ENCODE measurements at places on chromosomes 11 and 22.

DNA sequence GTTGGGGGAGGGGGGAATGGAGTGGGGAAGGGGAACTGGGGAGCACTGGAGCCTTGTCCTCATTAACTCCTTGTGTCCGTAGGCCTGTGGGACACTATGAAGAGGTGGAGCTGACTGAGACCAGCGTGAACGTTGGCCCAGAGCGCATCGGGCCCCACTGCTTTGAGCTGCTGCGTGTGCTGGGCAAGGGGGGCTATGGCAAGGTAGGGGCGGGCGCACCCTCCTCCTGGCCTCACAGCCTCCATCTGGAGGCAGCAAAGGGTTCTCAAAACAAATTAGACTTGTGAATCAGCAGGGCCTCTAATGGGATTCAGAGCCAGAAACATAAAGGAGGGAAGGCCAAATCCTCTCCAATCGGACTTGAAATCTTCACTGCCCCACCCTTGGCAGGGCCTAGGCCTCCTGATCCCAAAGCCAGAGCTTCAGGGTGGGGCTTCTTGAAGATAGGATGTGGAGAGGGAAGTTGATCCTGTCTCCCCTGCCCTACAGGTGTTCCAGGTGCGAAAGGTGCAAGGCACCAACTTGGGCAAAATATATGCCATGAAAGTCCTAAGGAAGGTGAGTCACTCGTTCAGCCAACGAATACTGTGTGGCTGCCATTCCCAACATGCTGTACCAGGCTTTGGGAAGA lies 859 bp downstream of the RPS6KB2 start:
- no peak for DNase-seq

DNA sequence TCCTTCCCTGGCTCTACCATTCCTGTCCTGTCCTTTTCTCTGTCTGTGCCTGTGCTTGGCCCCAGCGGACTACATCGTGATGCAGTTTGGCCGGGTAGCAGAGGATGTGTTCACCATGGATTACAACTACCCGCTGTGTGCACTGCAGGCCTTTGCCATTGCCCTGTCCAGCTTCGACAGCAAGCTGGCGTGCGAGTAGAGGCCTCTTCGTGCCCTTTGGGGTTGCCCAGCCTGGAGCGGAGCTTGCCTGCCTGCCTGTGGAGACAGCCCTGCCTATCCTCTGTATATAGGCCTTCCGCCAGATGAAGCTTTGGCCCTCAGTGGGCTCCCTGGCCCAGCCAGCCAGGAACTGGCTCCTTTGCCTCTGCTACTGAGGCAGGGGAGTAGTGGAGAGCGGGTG lies 20.4 kb downstream of the TUB start:
- DNase-seq = no peak

DNA sequence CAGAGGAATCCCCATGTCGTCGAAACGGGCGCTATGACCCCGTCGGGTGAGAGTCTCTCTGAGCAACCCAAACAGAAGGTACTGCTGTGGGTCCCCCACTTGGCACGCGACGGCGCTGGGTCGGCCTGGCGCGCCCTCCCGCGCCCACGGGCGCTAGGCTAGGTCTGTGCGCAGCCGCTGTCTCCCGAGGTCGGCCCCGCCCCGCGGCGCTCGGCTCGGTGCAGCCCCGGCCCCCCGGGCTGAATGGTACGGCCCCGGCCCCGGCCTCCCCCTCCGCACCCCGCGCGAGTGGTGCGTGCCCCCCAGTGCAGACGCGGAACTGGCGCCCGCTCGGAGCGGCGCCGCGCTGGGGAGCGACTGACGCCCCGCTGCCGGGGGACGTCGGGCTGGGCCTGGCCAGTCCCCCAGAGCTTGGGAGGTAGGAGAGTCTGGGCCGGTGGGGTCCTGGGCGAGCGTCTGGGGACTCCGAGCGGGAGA lies at the start of gene MADD:
Gene MADD, plus strand, starts transcription at position 305 of the 477 bp plus-strand sequence.
- DNase-seq = peak; percentile 95

DNA sequence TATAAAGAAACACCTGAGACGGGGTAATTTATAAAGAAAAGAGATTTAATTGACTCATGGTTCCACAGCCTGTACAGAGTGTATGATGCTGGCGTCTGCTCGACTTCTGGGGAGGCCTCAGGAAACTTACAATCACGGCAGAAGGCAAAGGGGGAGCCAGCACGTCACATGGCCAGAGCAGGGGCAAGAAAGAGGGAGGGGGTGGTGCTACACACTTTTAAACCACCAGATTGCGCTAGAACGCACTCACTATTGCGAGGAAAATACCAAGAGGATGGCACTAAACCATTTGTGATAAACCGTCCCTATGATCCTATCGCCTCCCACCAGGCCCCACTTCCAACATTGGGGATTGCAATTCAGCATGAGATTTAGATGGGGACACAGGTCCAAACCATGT lies 79.7 kb upstream of the CARD18 start:
- DNase-seq = no peak

DNA sequence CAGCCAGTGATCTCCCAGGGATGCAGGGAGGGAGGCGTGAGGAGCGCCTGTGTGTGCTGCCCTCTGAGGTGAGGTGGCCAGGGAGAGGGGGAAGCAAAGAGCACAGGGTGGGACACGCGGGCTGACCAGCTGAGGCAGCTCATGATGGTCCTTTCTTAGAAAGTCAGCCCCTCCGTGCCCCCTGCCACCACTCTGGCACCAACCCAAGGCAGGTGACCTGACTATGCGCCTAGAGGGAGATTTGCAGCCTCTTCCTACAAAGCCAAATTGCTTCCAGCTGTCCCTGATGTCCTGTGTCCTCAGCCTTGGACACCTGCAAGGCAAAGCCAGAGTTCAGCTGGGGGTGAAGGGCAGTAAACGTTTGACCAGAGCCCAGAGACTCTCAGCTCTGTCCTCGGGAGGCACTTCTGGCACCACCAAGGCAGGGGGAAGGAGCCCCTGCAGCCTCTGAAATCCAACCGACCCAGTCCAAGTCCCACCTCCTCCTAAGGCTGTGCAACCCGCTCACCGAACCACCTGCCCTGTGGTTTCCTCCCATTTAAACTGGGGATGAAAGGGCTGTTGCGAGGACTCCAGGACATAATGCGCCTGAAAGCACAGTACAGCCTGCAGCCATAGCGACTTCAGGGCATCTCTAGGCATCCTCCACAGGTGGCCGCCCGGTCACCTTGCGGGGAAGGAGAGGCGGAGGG lies 26.8 kb downstream of the CD5 start:
- DNase-seq = no peak

GRCh38 chr11:126416542-126417090 lies 61.1 kb downstream of the ST3GAL4 start:
- DNase-seq = no peak

- DNase-seq = no peak
These were observed 1519.7 kb upstream of the TENM4 start for GRCh38 chr11:80960381-80961029.

DNA sequence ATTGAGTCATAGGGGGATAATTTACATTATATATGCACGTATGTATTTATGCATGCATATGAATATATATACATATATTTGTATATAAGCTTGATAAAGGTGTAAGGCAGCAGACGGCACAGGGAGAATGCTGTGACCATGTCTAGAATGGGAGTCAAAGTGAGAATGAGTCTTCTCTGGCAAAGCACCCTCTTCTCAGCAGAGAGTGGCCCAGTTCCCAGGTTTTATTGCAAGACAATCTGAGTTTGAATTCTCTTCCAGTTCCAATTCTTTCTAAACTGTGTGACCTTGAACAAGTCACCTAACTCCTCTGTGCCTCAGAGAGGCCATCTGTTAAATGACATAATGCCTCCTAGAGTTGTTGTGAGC lies 13.8 kb downstream of the EHF start:
- DNase-seq = no peak

DNA sequence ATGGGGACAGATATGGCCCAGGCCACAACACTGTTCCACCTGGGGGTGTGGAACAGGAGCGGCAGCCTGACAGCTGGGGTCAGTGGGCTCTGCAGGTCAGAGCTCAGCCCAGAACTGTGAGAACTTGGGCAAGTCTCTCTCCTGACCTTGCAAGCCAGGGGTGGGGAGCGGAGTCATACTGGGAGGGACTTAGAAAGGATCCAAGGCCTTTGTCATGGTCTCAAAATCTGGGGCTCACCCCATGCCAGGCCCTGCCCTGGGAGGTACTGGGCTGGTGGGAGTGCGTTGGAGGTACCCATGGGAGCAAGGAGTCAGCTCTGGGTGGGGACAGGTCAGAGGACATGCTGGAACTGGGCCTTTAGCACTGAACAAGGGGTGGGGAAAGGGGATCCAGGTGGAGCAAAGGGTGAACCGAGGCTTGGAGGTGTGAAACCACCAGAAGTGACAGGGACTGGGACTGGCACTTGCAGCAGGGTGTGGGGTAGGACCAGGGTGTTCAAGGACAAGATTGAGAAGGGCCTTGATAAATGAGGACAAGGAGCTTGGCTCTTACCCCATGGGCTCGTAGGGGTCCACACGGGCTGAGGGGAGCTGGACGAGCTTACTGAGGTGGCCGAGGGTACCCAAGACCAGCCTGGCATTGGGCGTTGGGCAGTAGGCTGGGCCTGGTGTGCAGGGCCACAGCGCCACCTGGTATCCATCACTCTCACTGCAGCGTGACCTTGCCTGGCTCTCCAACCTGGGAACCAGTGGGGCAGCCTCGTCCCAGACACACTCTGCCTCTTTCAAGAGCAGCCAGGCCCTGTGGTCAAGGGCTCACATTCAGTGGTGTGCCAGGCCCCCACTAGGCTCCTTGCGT lies 7.4 kb upstream of the PMM1 start:
- DNase-seq = peak; percentile 42
